ENCODE measurements at places on chromosomes 4 and X.

GRCh38 chrX:142251680-142252079, 46.6 kb upstream of the MAGEC2 start:
- DNase-seq, result peak; percentile 1

- peak; percentile 1 for DNase-seq
These were observed 1.7 kb downstream of the FAM120C start for GRCh38 chrX:54181202-54181953.

DNA sequence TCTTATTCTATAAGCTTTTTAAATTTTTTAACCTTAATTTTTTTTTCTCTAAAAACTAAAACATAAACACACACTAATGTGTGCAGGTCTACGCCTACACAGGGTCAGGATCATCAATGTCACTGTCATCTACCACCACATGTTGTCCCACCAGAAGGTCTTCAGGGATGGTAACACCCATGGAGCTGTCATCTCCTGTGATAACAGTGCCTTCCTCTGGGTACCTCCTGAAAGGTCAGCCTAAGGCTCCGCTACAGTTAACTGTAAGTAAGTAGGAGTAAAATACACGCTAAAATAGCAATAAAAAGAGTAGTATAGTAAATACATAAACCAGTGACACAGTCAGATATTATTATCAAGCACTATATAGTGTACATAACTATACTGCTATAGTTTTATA, 45.9 kb upstream of the GPRIN3 start:
- no peak for DNase-seq

DNA sequence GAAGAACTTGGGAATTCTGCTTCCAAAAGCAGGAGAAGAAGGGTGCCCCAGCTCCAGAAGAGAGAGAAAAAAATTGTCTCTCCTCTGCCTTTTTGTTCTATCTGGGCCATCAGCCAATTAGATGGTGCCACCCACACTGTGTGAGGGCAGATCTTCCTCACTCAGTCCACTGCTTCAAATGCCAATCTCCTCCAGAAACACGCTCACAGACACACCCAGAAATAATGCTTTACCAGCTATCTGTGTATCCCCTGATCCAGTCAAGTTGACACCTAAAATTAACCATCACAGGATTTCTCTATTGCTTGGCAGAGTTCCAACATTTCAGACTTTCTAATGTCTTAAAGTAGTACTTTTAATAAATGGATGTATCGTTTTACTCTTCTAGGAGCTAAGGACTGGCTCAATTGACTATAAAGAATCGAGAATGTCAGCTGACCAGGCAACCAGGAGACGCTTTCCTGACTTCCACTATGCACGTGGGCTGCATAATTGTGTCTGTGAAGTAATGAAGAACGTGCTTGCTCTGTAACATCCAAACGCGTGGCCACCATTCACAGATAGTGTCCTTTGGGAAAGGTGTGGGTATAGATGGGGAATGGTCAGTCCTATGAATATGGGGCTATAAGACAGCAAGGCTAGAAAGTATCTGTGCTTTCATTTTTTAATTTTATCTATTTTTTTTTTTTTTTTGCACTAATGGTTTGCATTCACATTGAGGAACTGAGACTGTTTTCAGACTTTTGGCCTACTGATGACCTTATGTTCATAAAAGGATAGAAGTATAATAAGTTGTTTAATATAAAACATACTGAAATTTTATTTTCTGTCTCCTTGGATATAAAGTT, 9.9 kb upstream of the SMIM20 start:
- no peak for DNase-seq

DNA sequence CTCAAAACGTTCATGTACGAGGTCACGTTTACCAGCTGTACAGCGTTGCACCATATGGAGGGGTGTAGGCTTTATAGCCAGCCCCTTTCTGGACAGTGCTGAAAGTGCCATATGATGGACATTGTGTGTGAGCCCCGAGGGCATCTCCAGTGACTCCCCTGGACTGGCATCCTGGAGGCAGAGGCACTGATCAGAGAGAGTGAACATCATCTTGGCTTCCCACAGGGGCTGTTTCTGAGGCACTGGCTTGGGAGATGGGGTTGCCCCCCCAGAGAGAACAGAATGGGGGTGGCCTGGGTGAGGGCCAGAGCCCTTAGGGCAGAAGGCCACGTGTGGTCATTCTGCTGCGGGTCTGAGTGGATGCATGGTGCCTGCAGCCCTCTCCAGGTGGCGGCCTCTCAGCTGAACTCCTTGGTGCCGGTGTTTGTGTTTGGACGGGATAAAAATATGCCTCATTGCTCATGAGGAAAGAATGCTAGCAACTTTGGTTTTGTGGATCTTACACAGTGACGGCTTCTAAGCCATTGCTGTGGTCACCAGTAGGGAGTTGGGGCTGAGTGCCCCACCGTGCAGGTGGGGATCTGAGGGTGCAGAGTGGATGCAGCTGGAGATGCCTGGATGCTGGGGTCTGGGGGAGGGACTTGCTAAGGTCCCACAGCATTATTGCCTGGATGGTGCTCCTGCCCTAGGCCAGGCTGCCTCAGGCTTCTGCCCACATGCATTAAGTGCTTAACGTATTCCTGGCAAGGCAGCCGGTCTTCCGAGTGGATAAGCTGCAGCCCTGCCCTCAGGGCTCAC, 3.4 kb downstream of the WFS1 start:
- DNase-seq, result peak; percentile 45

DNA sequence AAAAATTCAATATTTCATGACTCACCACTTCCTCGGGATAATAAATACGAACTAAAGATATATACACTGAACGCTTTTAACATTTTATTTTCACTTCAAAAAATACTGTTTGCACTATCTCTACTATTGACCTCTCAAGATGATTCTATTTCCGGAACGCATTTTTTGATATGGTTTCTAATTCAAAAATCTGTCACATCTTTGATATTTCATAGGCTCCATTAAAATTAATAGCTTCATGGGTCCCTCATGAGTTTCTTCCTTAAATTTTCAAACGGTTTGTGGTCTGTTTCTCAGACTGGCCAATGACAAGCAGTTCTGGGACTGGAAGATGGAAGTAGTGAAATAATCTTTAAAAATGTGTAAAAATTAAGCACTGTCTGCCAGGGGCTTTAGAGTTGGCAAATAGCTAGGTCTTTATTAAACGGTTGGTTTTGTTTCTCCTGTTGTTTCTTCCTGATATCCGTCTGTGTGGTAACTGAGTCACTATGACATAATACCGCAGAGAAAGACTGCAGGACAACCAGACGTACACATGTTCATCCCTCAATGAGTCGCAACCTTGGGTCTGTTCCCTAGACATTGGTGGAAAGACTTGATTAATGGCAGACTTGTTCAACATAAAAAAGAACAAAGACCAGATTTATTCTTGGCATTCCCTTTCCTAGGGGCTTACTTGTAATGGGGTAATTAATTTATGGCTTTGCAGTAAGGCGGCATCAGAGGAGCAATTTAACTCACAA, 133.8 kb downstream of the PALLD start:
- peak; percentile 53 for DNase-seq

DNA sequence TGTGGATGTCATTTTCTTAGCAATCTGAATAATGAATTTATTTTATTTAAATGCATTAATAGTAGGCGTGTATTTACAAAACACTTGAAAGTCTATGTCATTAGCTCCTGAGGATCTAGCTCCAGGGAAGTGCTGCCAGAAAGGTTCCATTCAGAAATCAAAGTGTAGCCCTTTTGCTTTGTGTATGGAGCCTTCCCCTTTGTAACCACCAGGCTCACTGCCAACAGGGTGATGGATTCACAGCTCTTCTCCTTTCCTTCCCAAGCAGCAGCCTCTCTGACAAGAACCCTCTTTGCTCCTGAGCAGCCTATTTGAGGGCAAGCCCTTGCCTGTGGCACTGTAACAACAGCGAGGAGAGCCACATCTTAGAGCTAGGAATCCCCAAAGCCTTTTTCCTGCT, 286.0 kb upstream of the RASGEF1B start:
- DNase-seq, result no peak

DNA sequence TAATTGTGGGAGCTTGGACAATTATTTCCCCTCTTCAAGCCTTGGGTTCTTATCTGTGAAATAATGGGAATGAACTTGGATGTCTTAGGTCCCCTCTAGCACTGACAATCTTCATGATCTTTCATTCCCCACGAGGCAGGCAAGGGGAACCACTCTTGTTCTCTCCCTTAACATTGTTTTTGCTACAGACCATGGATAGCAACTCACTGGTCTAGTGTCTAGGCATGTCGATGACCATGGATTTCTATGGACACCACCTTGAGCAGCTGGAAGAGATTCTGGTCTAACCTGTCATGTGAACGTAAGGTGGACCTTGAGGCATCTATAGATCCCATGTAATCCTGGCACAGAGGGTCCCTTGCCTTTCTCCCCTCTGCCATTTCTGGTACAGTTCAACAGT, 104.1 kb upstream of the DHX15 start:
- no peak for DNase-seq

GRCh38 chr4:173091362-173091761, 77.2 kb upstream of the GALNT7 start:
- no peak for DNase-seq

DNA sequence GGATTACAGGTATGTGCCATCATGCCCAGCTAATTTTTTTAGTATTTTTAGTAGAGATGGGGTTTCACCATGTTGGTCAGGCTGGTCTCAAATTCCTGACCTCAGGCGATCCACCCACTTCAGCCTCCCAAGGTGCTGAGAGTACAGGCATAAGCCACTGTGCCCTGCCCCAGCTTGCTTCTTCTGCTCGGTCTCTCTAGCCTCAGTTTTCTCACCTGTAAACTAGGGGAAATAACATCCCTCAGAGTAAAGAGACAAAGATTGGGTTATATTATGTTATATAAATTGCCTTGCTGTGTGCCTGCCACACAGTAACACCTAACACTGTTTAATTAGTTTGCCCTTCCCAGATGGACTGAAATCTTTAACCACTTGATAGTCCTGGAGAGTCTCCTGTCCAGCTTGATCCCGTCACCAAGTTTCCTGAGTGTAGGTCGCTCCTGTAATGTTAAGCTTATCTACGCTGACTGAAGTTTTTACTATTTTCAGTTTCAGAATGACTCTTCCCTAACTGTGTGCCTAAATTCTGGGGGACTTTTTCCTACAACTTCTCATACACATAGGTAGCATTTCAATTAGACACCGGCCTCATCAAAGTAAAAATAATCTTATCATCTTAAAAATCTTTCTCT, 412.7 kb upstream of the TENM3 start:
- DNase-seq, result no peak

DNA sequence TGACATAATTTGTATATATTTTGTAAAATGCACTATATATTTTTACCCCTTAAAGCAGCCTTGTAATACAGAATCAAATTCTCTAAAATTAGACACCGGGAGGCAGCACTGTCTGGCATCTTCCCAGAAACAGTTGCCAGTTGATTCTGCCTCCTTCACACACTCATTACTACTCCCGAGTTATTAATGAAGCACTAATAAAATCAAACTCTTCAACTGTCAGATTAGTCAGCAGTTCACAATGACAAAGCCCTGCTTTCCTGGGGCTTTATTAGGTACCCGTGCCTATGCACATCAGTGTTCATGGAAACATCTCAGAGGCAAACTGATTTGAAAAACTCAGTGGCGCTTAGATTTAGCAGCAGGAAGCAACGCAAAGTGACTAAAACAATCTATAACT, 103.5 kb upstream of the VEGFC start:
- no peak for DNase-seq

DNA sequence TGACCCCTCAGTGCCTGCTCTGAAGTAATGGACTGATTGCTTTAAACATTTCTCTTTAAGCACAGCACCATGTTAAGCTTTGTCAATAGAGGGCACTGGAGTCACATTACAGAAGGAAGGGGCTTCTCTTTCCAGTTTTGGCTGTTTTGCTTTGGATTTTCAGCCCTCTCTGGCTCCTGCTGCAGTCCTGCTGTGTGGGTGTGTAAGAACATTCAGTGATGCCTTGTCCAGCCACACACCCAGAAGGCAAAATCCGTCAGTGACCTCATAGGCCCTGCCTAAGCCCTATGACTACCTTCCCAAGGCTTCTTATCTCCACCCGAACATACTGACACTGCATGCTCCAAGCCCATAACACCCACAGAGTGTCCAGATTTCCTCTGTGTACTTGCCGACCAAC, 215.3 kb upstream of the CTSO start:
- peak; percentile 14 for DNase-seq

- DNase-seq, result no peak
These were observed 320.4 kb upstream of the SLC7A11 start for GRCh38 chr4:138562544-138562991.

- DNase-seq, result no peak
These were observed 96.5 kb downstream of the CHRDL1 start for GRCh38 chrX:110699109-110699508.

DNA sequence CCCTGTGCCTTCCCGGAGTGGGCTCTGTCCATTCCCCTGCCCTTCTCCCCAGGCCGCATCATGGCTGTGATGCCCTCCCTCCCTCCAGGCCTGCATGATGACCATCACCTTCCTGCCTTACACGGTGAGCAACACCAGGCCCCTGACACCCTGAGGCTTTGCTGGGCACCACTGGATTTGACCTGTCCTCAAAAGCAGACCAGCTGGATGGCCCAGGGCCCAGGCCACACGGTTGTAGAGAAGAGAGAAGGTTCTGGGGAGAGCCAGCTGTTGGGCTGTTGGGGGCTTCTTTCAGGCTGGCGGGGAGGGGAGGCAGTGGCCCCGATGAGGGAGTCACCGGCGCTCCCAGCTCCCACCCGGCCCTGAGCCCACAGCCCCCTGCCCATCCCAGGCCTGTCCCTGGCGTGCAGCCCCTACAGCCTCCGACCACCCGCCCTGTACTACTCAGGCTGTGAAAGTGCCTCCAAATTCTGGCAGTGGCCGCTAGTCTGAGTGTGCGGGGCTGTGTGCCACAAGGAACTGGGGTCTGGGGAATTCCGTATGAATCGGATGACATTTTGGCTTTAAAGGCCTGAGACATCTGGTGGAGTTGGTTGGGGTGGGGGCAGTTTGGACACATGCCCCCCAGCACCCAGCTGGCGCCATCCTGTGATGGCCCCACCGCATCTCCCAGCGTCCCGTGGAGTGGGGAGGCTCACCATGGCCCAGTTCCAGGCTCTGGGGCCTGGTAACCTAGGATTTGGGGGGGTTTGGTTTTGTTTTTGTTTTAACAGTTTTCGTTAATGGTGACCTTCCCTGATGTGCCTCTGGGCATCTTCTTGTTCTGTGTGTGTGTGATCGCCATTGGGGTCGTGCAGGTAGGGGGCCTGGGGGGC, 19.6 kb downstream of the TMEM175 start:
- DNase-seq, result no peak

DNA sequence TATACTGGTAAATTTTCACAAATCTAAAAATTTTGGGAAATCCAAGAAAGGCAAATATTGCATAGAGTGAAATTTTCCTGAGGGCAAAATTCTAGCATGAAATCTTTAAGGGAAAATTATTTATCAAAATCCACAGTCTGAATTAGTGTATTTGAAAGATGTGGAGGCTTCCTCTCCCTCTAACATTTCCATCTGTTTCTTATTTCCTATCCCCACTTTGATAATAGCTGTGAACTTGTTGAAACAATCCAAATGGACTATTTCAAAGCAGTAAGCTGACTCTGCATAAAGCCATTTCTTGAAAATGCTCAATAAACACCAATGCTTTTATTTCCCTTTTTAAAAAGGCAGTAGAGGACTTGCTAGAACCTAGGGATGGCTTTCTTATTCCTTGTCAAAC, 107.3 kb upstream of the PABPC4L start:
- DNase-seq, result no peak

- no peak for DNase-seq
These were observed 73.7 kb downstream of the GABRA2 start for GRCh38 chr4:46316215-46316614.

All from RWPE1 (cell line).